ENCODE measurements at places on chromosomes 1 and 21.
A peak's percentile ranks its signal among the peaks of the same experiment; 100 is the strongest.

- no peak for DNase-seq
Measured at GRCh38 chr1:205127646-205128045, 5.9 kb upstream of the RBBP5 start.

DNA sequence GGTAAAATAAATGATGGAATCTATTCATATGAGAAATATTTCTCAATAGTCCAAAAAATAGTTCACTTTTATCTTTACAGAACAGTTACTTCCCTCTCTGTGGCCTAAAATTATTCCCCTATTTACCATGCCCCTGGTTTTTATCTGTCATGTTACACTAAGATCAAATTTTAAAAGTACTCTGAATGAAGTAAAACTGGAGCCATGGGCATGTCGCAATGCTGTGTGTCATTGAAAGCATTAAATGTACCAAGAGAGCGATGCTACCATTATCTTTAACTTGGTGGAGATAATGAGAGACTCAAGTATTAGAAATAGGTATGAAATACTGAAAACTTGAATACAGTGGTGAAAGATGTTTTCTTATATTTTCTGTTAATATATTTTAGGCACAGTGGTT is 146.2 kb downstream of the KCNT2 start:
- DNase-seq = no peak

GRCh38 chr1:234401658-234402057 is 28.4 kb downstream of the COA6 start:
- no peak for DNase-seq

- DNase-seq = no peak
Measured at GRCh38 chr1:117032681-117033539, 27.2 kb upstream of the TTF2 start.

- DNase-seq = no peak
Measured at GRCh38 chr21:36990508-36991205, 15.8 kb upstream of the RIPPLY3 start.

- no peak for DNase-seq
Measured at GRCh38 chr1:161946071-161946987, 77.3 kb downstream of the OLFML2B start.

DNA sequence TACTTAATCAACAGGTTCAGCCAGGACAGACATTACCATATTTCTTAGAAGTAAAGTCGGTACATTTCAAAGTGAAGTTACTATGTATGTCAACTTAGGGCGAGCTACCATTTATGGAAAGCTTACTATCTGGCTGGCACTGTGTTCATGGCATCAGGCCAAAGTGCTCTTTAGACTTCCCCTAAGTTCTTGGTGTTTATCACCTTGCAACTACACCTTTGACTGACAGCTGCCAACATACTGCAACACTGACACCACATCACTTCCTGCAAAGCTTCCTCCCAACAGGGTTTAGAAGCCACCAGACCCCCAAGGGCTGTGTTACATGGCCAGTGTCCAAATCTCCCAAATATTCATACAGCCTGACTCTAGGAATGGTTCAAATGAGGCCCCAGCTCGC is 61.0 kb downstream of the TIAM1 start:
- DNase-seq = peak; percentile 7

DNA sequence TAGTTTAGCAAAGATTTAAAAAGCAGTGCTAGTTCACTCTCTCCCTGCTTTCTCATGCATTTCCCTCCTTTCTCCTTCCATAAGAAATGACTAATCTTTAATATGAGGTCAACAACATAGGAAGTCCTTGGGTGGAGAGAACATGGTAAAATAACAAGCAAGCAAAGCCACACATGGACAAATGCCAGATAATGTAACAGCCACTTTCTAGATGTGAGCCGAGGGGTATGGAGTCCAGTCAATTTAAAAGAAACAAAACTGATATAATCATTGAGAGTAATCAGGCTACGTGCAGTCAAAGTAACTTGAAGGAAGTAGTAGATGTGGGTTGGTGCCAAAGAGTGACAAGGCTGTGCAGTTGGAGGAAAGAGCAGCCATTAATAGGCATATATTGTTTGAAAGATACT is 69.6 kb downstream of the DUSP10 start:
- no peak for DNase-seq

GRCh38 chr1:72915581-72915980 is 633.2 kb upstream of the NEGR1 start:
- DNase-seq = no peak
